ENCODE measurements at places on chromosomes 3 and 15. TPM values are rescaled to one million over a fixed set of nuclear protein-coding genes. Genes with fewer than 3 reads are reported as not detected.

FILIP1L gene
- 45.3 TPM for total RNA-seq

DNA sequence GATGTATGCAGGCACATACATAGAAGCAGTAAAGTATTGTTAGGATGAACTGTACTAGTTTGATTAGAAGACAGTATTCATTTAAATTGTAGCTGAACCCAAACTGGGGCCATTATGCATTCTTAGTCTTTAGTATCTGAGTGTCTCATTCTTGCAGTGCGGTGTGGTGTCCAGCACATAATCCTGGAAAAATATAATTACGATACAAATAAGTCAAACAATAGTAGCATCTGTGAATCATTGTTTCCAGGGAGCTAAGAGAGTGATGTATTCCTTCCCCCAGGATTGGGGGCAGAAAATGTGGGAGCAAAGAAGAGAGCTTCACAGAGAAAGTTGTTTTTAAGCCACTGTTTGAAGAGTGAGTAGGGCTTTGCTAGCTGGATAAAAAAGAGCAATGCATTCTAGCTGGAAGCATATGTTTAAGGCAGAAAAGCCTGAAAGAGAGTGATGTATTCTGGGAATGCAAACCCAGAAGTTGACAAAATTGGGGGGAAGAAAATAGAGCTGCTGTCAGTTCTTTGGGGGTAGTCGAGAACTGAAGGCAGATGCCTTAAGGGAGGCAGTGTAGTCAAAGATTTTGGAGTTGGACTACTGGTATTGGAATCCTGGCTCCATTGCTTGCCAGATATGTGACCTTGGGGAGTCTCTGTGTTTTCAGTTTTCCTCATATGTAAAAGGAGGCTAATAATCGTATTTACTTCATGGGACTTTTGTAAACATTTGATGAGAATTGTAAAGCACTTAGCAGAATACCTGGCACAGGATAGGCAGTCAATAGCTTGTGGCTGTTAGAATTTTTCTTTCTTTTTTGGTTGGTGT is 14.1 kb downstream of the SLMAP start:
- no peak for DNase-seq

DNA sequence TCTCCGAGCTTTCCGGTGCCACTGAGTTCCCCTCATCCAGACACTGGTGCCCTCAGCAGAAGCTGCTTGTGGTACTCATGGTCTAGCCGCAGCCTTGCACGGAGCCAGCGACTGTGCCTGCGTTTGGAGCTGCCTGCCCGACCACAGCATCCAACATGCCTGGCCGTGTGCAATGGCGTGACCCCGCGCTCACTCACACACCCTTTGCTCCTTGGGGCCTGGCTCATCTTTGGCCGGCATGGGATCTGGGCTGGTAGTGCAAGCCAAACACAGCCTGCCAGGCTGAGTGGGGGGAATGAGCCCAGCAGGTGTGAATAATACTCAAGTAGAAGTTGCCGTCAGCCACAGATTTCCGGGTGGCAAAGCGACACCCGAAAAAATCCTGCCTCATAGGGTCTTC is 1178.7 kb upstream of the GBE1 start:
- DNase-seq: no peak

DNA sequence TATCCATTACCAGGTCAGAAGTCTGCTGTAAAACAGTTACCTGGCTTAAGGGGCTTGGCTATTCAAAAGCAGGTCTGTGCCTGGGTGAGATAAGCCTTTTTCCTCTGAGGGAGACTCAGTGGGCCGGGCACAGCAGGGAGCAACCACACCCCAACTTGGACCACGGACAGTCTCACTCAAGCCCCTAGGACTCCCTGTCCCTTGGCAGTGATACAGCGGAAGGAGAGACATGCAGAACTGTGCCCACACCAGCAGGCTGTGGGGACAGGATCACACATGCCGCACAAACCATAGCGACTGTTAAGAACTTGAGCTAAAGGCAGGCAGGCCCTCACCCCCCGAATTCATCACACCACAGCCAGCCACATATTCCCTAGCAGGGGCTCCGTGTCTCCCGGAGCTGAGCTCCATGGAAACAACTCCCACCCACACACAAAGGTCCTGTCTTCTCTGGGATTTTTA is 2.8 kb upstream of the GP5 start:
- DNase-seq: no peak

DNA sequence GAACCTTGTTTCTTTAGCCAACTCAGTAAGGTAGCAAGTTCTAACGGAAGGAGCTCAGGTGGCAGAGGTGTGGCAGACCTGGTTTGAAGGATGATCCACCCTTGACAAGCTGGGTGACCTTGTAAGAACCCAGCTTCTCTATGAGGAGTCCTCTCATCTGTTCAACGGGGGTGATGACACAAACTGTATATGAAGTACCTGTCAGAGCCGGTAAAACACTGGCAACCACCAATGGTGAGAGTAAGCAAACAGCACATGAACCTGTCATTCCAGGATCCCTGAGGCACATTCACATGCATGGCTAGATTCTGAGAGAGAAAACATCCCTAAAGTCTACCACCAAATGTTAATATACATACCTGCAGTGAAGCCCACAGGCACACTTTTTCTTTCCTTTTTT is 2.4 kb downstream of the SCAP start:
- no peak for DNase-seq
